Activated CD8-positive, alpha-beta memory T cell treated with anti-CD3 and anti-CD28 coated beads, Interleukin-2, amount 50 U/mL, for 4 hours (primary cell): ENCODE measurements at places on chromosomes 1 and 21.

GRCh38 chr21:40445349-40445921 lies 401.5 kb downstream of the DSCAM start:
- no peak for DNase-seq

GRCh38 chr1:168273575-168273974 lies 7.1 kb upstream of the TBX19 start:
- DNase-seq: no peak

DNA sequence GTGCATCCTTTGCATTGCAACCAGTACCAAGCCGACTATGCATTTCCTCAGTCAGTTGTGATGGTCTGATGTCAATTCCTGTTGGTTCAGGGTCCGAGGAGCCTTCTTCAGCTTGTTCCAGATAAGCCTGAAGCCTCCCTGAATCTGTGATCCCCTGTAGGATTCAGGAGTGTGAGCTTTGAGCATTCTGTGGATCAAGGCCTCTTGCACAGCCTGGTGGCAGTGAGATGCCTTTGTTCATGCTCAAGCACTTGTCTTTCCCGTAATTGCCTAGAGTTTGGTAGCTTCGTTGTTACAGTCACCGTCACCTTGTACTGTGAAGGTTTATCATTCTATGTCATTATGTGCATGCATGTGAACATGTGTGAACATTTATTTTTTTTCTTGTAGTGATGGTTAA lies 103.5 kb downstream of the PBX1 start:
- no peak for DNase-seq

- peak; percentile 71 for DNase-seq
These were observed 3.6 kb upstream of the ZBTB7B start for GRCh38 chr1:154998818-154999570.
